Bronchial smooth muscle cell (primary cell): ENCODE measurements at places on chromosomes 2 and 18. TPM values are rescaled to one million over a fixed set of nuclear protein-coding genes. Genes with fewer than 3 reads are reported as not detected.

Gene CASP10
- 4.7 and 4.8 TPM in 2 replicates for total RNA-seq

Gene PIAS2
- 10.6 and 17.7 TPM in 2 replicates for total RNA-seq

Gene RAB17
- total RNA-seq = 0.17 and 0.47 TPM in 2 replicates

Gene CENPA
- total RNA-seq = 0.26 and 1.6 TPM in 2 replicates

Gene PHLPP1
- 1.9 and 4.0 TPM in 2 replicates for total RNA-seq

Gene VIL1
- not detected in 2 replicates for total RNA-seq

Gene CCBE1
- total RNA-seq = 14.2 and 24.9 TPM in 2 replicates

Gene IL1R2
- 0.09 and 0.79 TPM in 2 replicates for total RNA-seq
